ENCODE measurements at places on chromosomes 11 and 22.

DNA sequence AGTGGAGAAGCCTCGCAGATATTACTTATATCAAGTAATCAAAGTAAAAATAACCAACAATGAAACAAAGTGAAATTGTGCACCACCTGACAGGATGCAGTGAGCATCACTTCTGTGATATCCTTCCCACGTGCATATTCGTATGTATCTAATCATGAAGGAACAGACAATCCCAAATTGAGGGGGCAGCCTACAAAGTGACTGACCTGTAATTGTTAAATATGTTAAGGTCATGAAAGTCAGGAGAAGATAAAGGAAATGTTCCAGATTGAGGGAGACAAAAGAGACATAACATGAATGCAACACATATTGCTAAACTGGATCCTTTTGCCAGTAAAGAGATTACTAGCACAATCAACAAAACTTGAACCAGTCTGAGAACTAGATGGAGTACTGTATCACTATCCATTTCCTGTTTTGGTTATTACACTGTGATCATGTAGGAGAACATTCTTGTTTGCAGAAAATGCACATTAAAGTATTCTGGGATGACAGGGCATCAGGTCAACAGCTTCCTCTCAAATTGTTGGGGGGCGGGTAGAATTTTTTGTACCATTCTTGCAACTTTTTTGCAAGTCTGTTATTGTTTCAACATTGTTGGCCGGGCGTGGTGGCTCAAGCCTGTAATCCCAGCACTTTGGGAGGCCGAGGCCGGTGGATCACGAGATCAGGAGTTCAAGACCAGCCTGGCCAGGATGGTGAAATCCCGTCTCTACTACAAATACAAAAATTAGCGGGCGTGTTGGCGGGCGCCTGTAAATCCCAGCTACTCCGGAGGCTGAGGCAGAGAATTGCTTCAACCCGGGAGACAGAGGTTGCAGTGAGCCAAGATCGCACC is 2.0 kb downstream of the SBF2 start:
- DNase-seq, result no peak

DNA sequence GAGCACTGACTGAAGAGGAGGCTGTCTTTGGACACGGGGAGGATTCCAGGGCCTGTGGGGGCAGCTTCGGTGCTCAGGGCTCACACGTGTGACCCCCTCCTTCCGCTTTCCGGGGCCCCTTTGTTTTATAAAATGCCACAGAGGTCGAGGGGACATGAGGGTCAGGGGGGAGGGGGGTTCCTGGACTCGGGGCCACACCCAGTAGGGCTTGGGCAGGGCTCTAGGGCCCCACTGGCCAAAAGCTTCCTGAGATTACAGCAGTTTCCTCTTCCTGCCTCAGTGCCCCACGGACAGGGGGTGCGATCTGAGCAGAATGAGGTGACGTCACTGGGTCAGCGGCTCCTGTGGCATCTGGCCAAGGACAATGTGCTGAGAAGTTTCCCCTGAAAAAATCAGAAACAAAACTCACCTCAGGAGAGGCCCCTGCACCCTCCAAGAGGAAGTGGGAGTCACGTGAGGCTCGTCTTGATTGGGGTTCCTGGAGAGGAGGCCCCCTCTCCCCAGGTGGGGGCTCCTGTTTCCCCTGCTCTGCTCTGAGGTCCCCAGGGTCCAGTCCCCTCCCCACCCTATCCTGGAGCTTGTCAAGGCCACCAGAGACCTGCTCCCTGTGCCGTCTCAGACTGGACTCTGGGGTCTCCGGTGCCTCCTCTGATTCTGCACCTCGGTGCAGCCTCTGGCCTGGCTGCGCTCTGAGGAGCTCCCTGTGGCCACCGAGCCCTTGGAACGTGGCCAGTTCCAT is 6.4 kb upstream of the IFITM3 start:
- DNase-seq, result peak; percentile 79

DNA sequence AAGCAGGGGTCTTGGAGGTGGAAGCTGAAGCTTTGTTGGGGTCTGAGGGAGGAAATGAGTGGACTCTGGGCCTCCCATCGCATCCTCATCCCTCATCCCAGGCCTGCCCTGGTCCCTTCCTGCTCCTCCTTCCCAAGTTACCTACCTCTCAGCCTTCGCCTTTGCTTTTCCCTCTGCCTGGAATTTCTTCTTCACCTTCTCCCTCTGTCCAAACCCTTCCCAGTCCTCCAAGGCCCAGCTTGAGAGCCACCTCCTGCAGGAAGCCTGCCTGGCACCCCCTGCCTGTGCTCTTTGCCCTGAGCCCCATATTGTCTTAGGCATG is 2.1 kb upstream of the NUDT8 start:
- DNase-seq, result no peak

DNA sequence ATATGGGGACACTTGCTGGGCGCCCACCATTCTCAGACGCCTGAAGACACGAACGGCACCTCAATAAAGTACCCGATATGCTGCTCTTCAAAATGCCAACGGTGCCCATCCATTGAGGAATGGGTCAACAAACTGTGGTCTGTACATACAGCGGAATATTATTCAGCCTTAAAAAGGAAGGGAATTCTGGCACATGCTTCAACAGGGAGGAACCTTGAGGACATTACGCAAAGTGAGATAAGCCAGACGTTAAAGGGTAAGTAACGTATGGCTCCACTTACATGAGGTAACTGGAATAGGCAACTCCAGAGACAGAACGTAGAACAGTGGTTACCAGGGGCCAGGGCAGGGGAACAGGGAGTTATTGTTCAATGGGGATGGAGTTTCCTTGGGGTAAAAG is 28.0 kb downstream of the PRDM10 start:
- no peak for DNase-seq

DNA sequence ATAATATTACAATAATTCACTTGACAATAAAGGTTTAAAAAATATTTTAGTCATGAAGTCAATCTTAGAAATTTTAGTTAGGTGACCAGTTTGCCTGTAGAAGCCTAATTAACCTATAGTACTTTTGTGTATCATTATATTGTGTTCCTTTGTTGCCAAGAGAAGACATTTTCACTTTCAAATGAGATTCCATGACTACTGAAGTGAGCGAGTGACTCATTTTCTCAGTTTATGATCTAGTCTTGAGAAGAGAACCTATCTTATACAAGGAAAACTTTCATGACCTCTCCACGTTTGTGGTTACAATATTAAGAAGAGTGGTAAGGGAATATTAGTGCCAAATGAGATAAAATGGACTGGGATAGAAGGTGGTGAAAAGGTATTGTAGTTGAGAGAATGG is 423.9 kb upstream of the CHORDC1 start:
- no peak for DNase-seq

DNA sequence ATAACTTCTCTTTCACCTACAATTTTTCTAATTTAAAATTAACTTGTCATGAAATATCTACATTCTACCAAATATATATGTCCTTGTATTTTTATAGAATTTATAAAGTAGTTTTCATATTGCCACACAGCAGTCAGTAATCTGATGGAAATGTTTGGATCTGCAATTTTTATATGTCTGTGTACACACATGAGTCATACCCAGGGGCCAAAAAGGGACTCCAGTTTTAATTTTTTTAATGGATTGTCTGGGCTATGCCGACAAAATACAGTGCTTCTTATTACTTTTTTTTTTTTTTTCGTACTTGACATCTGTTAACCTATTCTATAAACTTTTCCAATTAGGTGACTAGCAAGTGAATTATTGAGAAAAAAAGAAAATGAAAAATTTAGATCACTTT is 6.3 kb downstream of the GUCY1A2 start:
- DNase-seq, result no peak

DNA sequence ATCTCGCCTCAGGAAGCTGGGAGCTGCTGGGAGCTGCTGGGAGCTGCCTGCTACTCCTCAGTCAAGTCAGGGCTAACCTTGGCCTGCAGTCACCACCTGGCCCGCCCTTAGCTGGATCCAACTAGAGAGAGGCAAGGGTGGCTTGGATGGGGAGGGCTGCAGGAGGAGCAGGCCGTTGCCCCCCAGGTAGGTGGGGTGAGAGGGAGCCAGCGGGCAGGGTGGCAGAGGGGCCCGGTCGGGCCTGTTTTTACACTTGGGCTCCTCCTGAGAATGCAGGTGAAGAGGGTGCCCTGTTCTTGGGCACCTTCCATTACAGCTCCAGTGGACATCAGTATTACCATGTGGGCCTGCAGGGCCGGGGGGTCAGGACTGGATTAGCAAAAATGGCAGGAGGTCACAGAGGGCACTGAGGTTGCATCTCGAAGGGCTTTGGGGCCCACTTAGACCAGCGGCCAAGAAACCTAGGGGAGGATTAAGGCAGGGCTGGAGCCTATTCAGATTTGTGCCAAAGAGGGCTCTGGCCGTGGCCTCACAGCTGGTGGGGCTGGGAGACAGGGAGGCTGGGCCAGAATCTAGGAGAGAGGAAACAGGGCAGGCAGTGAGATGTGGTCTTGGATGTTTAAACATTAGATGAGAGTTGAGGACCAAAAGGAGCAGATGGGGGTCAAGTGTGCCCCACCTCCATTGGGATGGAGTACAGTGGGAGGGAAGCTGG is 60.8 kb upstream of the TTLL12 start:
- no peak for DNase-seq

DNA sequence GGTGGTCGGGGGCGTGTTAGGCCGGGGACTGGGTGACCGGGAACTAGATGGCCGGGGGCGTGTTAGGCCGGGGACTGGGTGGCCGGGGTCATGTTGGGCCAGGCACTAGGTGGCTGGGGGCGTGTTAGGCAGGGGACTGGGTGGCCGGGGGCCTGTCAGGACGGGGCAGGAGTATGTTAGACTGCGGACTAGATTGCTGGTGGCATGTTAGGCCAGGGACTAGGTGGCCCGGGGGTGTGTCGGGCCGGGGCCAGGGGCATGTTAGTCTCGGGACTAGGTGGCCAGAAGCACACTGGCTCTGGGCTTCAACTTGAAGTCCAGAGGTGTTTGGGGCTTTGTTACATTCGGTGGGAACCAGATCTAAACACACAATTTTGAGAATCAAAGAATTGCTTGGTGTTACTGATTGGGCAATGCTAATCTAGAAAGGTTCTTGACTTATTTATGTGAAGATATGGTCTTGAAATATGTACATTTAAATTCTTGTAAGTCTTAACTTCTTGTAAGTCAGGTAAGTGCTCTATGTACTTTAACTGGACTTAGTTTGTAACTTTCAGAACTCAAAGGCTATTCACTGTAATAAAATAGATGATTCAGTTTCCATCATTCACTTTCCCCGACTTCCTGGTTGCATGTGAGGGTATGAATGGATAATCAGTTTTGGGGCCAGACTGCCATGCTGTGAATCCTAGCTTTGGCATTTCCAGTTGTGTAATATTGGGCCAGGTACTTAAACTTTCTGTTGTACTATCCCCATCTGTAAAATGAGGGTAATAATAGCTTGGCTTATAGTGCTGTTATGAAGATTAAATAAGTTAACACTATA is 1.1 kb downstream of the EXT2 start:
- no peak for DNase-seq

- DNase-seq, result no peak
Observed at GRCh38 chr11:125129316-125129993, 18.0 kb upstream of the TMEM218 start.

DNA sequence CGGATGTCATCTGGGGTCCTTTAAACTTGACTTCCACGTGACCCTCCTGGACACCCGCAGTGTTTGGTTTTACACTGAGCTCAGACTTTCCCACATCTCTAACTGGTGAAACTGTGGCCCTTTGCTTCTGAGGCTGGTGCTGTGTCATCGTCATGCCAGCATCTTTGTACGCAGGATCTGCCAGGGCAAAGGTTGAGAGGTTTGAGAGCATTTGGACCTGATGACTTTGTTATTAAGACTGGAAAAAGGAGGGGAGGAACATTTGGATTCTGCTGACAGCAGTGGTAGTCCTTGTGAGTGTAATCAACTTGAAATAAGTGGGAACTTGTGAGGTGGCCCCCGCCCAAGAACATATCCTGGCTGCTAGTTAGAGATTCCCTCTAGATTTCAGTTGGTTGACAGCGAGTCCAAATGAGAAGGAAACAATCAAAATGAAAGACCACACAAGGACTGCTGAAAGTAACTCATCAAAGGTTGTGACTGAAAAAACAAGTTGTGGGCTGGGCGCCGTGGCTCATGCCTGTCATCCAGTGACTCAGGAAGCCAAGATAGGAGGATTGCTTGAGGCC is 102.5 kb downstream of the KIAA1671 start:
- DNase-seq, result peak; percentile 85

DNA sequence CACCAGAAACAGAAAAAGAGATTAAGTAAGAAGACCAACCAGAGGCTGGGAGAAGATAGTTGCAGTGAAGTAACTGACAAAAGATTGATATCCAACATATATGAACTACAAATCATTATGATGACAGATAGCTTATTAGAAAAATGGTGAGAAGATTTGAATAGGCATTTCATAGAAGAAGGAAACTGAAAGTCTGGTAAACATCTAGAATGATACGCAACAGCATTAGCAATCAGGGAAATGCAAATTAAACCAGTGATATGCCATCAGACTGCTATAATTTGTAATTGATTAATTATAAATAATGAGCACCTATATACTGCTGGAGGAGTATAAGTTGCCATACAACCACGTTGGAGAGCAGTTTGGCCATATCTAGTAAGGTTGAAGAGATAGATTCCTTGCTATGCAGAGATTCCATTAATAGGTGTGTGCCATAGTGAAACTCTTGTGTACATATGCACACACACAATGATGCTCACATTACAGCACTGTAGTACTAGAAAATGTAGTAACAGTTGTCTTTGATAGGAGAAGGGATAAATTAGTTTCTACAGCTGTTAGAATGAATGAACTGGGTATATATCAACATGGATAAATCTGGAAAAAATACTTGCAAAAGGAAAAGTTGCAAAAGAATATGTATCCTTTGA is 20.5 kb downstream of the RNF169 start:
- no peak for DNase-seq

GRCh38 chr11:1669546-1670218 is 27.3 kb upstream of the KRTAP5-6 start:
- peak; percentile 7 for DNase-seq

DNA sequence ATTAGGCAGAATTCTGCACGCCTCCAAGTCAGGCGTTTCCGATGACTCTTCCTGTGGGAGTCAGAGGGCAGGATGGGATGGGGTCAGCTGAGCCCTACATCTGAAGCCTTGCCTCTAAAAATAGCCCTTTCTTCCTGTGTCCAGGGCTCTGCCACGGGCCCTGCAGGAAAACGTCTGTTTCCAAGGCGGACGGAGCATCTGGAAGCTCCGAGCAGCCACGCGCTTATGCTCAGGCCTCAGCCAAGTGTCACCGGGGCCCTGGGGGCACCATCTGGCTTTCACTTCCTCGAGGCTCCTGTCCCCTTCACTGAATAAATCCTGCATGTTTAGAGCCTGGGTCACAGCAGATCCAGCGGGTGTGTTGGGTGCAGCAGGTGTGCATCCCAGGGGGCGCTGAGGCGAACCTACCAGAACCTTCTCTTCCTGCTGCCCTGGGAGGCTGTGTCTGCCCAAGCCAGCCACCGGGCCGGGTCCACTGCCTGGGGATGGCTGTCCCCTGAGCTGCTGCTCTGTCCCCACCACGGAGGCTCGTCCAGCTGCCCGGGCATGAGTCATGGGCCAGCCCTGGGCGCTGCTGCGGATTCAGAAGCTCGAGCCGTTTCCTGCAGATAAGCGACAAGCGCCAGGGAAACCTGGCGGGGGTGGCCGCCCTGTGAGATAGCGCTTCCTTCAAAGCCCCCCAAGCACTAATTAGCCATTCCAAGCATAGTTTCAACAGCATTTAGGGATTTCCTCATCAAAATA is 32.0 kb upstream of the LINC01488 start:
- no peak for DNase-seq

Data from activated T-cell treated with anti-CD3 and anti-CD28 coated beads, Interleukin-2, amount 50 U/mL, for 48 hours (primary cell).